ENCODE measurements at places on chromosomes 5 and 9. TPM values are rescaled to one million over a fixed set of nuclear protein-coding genes. Genes with fewer than 3 reads are reported as not detected.

GRCh38 chr5:133400831-133401351 is 211.4 kb downstream of the FSTL4 start:
- no peak for DNase-seq

DNA sequence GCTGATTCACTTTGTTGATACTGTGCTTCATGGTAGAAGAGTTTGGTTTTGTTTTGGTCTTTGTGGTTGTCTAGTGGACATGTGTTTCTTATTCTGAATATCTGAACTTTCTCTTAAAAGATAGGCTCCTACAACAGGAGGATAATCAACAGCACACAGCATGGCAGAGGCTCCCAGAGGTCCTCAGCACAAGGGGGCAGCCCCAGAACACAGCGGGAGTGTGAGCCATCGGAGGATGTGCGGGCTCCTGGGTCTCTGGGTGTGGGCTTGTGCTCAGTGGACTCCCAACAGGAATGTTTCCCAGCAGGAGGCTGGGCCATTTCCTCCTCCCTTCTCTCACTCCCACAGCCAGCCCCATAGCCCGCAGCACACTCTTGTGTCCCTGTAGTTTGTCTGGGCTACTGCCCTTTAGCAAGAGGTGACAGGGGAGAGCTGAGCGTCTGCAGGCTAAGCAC is 164.3 kb upstream of the OTULINL start:
- no peak for DNase-seq

- no peak for DNase-seq
These were observed 83.5 kb downstream of the TLR4 start for GRCh38 chr9:117787746-117788145.

DNA sequence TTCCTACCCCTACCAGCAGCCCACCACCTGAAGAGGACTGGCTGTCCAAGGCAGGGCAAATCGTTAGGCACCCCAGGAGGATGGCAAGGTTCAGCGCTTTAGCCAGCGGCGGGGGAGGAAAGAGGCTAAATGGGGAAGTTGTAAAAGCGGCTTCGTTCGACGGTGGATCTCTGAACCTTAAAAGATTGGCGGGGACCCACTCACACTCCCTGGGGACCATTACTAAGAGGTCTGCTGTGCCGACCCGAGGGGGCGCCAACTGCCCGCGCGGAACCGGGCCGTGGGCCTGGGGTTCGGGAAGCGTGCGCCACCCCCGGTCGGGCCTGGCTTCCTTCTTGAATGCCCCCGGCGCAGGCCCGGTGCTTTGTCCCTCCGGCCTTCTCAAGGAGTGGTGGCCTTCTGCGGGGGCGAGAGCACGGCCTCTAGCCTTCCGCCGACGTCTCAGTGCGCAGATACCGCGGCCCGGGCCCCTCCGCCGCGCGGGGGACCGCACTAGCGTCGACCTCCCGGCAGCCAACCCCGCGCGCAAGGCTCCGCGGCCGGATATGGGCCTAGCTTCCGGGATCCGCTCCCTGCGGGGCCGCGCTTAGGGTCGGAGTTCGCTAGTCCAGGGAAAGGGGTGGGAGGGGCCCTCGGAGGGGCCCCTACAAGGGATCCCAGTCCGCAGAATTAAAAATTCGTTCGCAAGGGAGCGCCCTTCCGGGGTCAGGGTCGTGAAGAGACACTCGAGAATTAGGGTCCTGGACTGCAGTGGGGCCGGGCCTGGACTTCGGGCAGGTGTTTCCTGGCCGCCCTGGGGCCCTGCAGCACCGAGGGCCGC is 10.5 kb downstream of the NR2F1-AS1 start:
- DNase-seq, result no peak

- no peak for DNase-seq
These were observed 32.8 kb upstream of the PIP5K1B start for GRCh38 chr9:68672215-68672614.

DNA sequence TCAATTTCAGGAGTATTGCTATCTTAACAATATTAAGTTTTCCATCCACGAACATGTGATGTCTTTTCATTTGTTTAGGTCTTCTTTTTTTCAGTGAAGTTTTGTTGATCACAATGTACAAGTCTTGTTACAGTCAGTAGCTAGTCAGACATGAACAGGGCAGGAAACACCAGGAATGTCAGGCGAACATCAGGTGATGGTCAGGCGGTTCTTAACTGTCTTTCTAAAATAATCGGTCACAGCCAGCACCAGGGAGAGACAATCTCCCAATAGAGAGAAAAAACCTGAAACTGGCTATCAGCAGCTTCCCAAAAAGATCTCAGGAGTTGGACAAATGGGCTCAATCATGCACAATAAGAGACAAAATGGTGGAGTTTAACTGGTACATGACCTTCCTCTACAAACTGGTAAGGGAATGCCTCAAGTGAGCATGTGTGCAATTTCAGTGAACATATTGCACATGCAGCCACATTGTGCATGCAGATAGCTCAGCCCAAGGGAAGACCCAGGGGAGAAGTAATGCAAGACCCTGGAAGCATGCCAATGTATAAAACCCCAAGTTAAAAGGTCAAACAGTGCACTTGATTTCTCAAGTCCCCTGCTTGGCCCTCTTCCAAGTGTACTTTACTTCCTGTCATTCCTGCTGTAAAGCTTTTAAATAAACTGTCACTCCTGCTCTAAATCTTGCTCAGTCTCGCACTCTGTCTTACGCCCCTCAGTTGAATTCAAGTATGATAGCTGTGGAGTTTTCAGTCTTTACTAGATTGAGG is 176.1 kb upstream of the RASEF start:
- DNase-seq, result no peak

FSD1L gene
- total RNA-seq, result 4.9 TPM

EFNA5 gene
- not detected for total RNA-seq

LRRC8A gene
- total RNA-seq, result 25.9 TPM

CKMT2 gene
- total RNA-seq, result not detected

SPARC gene
- 0.39 TPM for total RNA-seq

ACSL6 gene
- total RNA-seq, result 34.6 TPM

Measured in activated naive CD8-positive, alpha-beta T cell treated with anti-CD3 and anti-CD28 coated beads, Interleukin-2, amount 10 ng/mL, durations not matched to agents 7 days and 5 days (primary cell).